ENCODE measurements at places on chromosomes 2 and 18. TPM values are rescaled to one million over a fixed set of nuclear protein-coding genes. Genes with fewer than 3 reads are reported as not detected.

- DNase-seq = no peak
Observed at GRCh38 chr18:33761363-33761762, 183.3 kb downstream of the ASXL3 start.

GRCh38 chr18:73408469-73408868 lies 540.7 kb upstream of the NETO1 start:
- DNase-seq = no peak

DNA sequence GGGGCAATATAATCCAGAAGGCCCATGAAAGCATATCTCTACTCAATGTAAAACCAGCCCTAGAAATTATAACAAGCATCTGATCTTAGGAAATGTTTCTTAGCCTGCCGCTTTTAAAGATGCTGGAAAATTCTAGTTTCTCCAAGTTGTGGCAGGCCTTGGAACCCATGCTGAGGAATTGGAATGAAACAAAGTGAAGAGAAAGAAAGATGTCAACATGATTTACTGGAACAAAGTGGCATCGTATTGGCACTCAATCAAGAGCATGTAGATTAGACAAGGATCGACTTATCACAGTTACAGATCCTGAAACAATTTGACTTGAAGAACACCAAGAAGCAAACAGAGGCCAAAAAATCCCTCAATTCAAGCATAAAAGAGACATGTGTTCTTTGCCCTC lies 28.7 kb downstream of the CNTNAP5 start:
- DNase-seq = no peak

GRCh38 chr18:51884039-51884438 lies 456.0 kb upstream of the DCC start:
- DNase-seq = no peak

GRCh38 chr2:180978903-180979748 lies 1.3 kb upstream of the UBE2E3 start:
- DNase-seq = no peak

DNA sequence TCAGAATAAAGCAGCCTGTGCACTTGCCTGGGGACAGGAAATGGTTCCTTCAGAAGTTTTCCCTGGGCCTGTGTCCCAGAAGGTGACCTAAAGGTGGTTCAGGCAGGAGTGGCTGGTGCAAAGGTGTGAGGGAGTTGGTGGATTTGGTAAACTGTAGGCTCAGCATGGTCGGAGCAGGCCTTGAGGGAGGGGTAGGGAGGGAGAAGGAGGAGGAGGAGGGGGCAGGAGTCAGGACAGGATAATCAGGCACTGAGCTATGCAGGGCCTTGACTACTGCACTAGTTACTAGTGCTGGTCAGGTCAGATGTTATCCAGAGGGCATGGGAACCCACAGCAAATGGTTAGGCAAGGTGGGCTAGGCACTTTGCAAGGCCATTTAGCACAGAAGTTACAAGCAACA lies 21.3 kb downstream of the LYPD6B start:
- no peak for DNase-seq

DNA sequence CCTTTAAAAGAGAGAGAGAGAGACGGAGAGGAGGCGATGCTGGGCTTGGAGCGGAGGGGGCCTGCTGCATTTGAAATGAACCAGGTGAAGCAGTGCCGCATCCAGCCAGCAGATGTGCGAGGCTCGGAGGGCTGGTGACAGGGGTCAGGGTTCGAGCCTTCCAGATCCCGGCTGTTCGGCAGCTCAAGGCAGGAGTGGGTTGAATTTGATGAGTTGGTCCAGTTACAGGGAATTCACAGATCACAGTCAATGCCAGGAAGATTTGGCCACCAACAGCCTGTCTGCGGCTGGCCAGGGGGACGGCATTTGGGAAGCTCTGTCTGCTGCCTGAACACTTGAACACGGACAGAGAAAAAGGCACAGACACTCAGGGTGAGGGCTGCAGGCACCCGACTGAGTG lies 48.6 kb downstream of the PTGR3 start:
- DNase-seq = no peak

- DNase-seq = no peak
Observed at GRCh38 chr2:100954044-100954420, 48.1 kb upstream of the RPL31 start.

- no peak for DNase-seq
Observed at GRCh38 chr18:37962316-37962966, 396.8 kb upstream of the CELF4 start.

DNA sequence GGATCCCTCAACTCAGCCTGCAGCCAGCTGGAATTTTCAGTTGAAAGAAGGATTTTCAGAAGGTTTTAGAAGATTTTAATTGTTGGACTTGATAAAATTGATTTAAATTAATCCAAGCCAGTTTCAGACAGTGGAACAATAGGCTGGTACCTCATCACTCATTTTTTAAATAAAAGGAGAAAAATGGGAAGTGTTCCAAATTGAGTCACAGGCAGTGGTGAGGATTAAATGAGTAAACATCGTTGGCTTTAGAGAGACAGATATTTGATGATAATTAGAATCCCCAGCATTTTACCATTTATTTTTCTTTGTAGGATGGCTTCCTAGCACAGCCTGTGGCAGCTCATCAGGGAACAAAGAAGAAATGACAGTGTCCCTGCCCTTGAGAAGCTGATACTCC lies 7.4 kb downstream of the CXCR4 start:
- no peak for DNase-seq

- no peak for DNase-seq
Observed at GRCh38 chr18:34494359-34494696, 215.8 kb upstream of the DTNA start.

- DNase-seq = no peak
Observed at GRCh38 chr2:71798266-71799012, 345.1 kb downstream of the DYSF start.

GRCh38 chr2:99340669-99341236 lies 3.6 kb downstream of the EIF5B start:
- no peak for DNase-seq

DNA sequence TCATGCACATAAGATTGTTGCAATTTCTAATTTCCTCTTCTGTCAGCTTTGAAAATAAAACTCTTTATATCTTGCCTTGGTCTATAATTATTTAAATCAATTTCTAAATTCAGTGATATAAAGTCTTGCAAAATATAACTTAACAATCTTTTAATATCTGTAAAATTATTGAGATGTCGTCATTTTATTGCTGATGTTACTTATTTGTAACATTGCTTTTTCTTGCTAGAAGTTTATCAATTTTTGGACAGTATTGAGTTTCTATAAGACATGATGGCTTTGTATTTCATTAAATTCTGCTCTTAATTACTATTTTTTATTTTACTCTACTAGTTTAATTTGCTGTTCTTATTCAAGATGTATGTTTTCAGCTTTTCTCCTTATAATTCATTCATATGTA lies 1036.5 kb downstream of the TMEM182 start:
- no peak for DNase-seq

DNA sequence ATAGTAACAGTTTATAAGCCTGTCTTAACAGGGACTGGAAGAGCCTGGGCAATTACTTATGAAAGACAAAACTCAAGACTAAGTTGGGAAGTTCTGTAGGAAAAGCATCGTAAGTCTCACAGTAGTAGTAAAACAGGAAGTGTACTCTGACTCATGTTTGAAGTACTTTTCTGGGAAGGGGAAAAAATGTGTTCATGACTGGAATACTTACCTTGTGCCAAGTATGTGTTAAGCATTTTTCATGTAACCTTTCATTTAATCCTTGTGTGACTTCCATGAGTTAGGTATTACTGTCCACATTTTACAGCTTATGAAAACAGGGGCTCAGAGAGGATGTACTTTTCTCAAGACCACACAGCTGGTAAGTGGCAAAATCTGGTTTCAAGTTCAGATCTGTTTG lies 13.7 kb upstream of the SKOR2 start:
- DNase-seq = no peak

DNA sequence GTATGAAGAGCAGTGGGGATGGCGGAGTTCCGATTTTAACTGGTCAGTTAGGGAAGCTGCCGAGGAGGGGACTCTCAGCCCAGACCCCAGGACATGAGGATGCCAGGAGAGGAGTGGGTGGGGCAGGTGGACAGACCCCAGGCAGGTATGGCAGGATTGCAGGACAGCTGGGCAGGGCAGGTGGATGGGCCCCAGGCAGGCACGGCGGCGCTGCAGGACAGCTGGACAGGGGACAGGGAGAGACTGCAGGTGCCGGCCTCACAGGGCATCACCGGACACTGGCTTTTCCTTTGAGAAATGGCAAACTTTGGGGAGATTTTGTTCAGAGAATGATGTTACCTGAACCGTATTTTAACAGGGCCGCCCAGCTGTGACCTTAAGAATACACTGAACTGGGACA lies 127.7 kb downstream of the SNTG2 start:
- no peak for DNase-seq

GRCh38 chr2:136183097-136183496 lies 65.1 kb upstream of the CXCR4 start:
- no peak for DNase-seq

DNA sequence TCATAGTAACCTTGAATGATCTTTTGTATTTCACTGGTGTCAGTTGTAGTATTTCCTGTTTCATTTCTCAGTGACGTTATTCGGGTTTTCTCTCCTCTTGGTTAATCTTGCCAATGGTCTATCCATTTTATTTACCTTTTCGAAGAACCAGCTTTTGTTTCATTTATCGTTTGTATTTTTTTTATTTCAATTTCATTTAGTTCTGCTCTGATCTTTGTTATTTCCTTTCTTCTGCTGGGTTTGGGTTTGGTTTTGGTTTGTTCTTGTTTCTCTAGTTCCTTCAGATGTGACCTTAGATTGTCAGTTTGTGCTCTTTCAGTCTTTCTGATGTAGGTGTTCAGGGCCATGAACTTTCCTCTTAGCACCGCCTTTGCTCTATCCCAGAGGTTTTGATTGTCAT lies 36.7 kb downstream of the SP140 start:
- DNase-seq = no peak

GRCh38 chr2:141311430-141311829 lies 819.4 kb downstream of the LRP1B start:
- no peak for DNase-seq

DNA sequence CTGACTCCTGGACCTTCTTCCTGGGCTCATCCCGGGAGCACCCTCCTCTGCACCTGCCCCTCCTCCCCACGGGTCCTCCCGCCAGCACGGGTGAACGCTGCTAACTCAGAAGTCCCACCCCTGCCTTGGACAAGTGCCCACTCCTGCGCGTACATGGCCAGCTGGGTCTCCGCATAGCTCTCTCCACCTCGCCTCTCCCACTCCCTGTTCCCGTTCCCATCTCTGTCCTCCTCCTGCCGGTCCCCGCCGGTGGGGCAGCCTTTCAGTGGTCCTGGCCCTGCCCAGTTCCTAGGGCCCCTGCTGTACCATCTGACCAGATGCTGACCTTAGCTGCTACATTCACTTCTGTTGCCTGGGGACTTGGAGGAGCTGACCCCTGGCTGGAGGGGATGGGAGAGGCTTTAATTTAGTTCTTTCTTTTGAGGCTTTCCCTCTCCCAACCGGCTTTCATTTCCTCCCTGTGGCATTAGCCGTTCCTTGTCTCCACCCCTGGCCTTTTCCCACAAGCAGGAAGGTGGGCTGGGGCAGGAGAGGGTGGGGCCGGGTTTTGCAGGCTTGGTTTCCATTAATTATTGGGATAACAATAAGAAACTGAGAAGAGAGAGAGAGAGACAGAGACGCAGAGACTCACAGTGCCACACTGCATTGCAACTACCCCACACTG lies 136.1 kb downstream of the SH3BP4 start:
- DNase-seq = peak; percentile 51

- DNase-seq = no peak
Observed at GRCh38 chr2:217204358-217204757, 344.5 kb upstream of the TNP1 start.

DNA sequence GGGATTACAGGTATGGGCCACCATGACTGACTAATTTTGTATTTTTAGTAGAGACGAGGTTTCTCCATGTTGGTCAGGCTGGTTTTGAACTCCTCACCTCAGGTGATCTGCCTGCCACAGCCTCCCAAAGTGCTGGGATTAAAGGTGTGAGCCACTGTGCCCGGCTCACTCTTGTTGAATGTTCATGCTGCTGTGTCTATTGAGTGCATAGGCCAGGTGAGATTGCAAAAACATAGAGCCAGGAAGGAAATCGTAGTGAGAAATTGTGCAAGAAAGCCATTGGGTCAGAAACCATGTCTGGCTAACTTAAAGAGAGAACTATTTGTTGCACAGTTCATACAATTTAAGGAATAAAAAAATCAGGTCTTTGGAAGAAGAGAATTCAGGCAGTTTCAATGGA lies 45.5 kb upstream of the FZD5 start:
- no peak for DNase-seq

GRCh38 chr2:194842871-194843270 lies 814.2 kb upstream of the SLC39A10 start:
- no peak for DNase-seq

DNA sequence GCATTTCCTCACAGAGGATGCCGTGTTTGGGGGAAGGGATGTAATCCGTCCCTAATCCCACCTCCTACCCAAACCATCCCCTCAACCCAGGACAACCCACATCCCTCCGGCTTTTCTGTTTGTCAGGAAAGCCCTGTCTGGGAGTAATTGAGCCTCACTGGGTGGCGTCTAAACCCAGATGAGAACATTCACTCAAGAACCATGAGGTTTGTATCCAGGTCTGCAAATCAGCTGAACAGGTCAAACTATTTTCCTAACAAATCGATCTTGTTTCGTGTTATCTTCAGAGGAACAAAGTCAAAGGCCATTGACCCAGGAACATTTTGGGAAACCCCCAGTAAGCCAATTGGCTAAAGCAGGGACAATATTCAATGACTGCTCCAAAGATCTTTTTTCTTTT lies 25.7 kb downstream of the CYP27C1 start:
- DNase-seq = no peak

Gene SPP2
- not detected for polyA plus RNA-seq

Gene DHRS9
- 0.58 TPM for polyA plus RNA-seq

Gene DOCK10
- polyA plus RNA-seq = 9.1 TPM

Gene PAX8
- 297 TPM for polyA plus RNA-seq

Gene MEIS1
- polyA plus RNA-seq = 123 TPM

Gene IL36A
- polyA plus RNA-seq = not detected

Gene OBSL1
- 111 TPM for polyA plus RNA-seq

Gene SH2D6
- 1.2 TPM for polyA plus RNA-seq

Gene PPIL3
- 65.1 TPM for polyA plus RNA-seq

Gene RNF152
- polyA plus RNA-seq = 10.5 TPM

Gene TNFRSF11A
- polyA plus RNA-seq = 2.0 TPM

Gene DRC1
- 2.5 TPM for polyA plus RNA-seq

Gene CFAP221
- 19.2 TPM for polyA plus RNA-seq

Gene MERTK
- polyA plus RNA-seq = 20.4 TPM

Gene ALLC
- polyA plus RNA-seq = not detected

Gene MLPH
- 2.2 TPM for polyA plus RNA-seq

Gene G6PC2
- polyA plus RNA-seq = not detected

Gene CFAP65
- 0.37 TPM for polyA plus RNA-seq

Data from renal cortex interstitium (tissue), 15 donors.